ENCODE measurements at places on chromosomes 6 and 20.

DNA sequence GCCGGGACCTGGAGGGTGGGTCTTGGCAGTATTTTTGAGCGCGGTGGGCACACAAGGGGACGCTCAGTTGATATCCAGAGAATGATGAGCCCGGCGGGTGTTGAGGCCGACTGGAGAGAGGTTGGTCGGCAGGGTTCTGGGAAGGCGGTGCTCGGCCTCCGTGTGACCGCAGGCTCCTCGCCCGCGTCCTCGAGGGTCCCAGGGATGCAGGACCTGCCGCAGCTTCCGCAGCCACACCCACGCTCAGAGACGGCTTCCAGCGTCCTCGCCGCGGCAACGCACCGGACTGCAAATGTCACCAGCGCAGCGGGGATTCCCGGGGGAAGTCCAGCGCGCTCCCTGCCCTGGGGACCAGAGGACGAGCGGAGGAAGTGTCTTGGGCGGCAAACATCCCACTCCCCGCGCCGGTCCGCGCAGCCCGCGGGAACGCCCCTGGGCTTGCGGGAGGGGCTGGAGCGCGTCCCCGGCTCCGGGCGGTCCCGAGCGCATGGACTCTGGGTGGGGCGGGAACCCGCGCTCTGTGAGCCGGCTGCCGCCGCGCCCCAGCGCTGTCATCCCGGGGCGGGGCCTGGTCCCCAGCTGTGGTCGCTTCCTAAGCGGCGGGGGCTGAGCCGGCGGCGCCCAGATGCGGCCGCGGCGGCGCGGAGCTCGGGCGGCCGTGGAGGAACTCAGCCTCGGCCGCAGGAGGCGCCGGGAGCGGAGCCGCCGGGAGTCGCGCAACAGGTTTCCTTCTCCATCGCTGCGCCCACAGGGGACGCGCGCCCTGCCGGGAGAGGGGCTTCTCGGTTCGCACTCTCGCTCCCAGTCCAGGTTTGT, at the start of gene STX11:
TSS of gene STX11 (plus strand) at position 624 of the 816 bp plus-strand sequence. CDS start 36,111 bp downstream, outside the sequence.
- peak; percentile 61 for DNase-seq

GRCh38 chr6:164694386-164694785, 615.0 kb downstream of the C6orf118 start:
- no peak for DNase-seq

DNA sequence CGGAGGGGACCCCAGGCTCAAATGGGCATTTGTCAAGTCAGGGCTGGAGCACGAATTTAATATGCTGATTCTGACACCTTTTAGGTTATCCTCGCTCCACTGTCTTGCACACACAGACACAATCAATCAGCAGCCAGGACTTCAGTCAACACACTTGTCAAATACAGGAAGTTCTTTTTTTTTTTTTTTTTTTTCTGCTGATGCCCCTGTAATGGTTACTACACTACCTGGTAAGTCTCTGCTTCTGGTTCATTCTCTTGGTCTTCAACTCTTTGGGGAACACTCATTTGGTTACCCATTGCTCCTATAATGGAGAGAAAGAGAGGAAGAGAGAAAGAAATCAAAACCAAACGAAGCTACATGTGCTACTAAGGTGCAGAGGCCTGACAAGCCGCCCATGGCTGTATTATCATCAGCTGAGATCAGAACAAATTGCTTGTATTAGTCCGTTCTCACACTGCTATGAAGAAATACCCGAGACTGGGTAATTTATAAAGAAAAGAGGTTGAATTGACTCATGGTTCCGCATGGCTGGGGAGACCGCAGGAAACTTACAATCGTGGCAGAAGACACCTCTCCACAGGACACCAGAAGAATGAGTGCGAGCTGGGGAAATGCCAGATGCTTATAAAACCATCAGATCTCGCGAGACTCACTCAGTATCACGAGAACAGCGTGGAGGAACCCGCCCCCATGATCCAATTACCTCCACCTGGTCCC, 11.8 kb downstream of the BCAS1 start:
- no peak for DNase-seq

DNA sequence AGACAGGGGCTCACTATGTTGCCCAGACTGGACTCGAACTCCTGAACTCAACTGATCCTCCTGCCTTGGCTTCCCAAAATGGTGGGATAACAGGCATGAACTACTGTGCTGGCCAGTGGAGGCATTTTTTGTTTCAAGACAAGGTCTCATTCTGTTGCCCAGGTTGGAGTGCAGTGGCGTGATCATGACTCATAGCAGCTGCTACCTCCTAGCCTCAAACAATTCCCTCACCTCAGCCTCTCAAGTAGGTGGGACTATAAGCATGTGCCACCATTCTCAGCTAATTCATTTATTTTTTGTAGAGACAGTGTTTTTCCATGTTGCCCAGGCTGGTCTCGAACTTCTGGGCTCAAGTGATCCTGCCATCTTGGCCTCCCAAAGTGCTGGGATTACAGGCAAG, 17.2 kb downstream of the ENPP3 start:
- no peak for DNase-seq

- DNase-seq = no peak
Measured at GRCh38 chr6:30450909-30451841, 38.1 kb upstream of the HLA-E start.

DNA sequence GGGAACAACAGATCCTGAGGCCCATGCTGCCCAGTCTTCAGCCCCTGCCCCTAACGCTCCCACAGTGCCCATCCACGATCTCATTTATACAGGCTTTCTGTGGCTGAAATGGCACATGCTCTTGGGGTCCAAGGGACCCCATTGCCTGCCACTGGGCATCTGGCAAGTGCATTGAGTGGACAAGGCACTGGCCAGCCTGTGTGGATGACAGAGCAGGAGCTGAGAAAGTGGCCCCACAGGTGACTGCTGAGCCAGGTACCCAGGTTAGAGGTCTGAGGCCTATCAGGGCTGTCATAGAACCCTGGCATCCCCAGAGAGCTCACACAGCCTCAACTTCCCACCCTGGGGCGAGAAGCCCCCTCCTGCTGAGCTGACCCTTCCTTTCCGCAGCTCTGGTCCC, 86.0 kb upstream of the NXT1 start:
- DNase-seq = no peak

DNA sequence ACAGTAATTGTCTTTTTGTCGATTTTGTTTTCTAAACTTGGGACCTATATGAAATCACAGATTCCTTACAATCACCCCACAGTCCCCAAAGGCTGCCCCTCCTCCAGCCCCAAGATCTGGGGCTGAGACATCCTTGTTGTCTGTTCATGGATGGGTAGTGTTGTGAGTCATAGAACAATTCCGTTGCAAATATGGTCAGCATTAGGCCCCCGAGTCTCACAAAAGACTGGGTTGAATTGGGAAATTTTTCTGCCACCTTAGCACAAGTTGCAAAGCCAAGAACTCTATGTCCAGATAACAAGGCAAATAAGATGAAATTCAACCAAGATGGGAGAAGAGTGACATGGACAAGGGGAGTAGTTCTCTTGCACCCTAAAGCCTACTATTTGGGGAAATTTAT, 10.5 kb upstream of the TAB2 start:
- no peak for DNase-seq

Measured in stimulated activated CD4-positive, alpha-beta T cell treated with anti-CD3 and anti-CD28 coated beads, Interleukin-1b, Interleukin-23, amount 100 ng/mL, for 1 hour (primary cell).